ENCODE measurements at places on chromosomes 11 and 22.

- DNase-seq: no peak
Observed at GRCh38 chr11:73397468-73398131, 21.4 kb downstream of the RELT start.

GRCh38 chr11:125091247-125091876 lies 20.1 kb downstream of the TMEM218 start:
- DNase-seq: peak; percentile 71

DNA sequence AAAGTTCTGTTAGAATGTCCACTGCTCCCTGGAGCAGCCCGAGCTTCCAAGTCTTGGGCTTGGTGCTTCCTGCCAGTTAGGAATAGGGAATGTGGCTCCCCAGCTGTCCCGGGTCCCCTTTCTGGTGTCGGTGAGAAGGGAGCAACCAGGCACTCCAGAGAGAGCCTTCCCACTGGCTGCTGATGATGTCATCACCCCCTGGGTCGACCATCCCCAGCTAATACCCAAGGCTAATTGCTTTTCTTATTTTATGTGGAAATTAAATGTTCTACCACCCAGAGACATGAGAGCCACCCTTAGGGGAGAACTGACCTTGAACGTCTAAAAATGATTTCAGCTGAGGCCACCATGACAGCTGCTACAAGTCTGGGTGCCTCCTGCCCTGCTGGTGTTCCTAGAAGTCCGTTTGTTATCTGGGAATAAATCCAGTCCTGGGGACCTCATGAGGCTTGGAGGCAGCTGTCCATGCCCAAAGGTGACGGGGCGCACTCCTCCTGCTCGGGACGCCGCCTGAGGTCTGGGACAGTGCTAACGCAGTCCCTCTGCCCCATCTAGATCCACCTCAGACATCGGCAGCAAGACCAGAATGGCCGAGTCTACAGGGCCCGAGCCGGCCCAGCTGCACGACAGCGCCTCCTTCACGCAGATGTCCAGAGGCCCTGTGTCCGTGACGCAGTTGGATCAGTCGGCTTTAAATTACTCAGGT lies 42.3 kb downstream of the C11orf91 start:
- no peak for DNase-seq

DNA sequence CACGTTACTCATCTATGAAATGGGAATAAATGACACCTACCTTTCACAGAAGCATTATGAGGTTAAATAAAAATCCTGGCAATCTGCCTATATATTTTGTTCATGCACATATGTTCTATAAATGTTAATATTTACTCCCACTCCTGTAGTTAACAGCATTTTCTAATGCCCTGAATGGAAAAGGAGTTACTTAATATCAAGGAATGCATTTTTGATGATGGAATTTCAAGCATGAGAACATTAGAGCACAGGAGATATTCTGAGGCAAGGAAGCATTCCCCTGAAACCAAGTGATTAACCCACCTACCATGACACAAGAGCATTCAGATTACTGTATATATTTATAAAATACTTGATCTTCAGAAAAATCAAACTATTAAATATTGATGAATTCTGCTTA lies 102.1 kb downstream of the ARHGAP32 start:
- no peak for DNase-seq

DNA sequence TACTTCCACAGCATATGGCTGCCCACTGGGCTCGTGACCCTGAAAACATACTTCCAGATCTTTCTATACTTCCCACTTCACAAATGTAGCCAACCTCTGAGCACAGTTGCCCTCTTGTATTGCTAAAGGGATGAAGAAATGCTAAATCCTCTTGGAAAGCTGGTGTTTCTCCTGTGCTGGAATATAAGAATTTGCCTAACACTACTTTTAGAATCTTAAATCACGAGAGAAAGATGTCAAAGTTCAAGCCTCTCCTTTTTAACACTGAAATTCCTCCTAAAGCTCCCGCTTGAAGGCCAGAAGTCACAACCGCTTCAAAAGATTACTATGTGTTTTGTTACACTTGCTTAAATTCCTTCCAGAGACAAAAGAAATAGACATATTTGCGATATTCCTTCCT lies 21.9 kb downstream of the MAML2 start:
- no peak for DNase-seq

GRCh38 chr11:127485541-127485940 lies 485.0 kb upstream of the KIRREL3 start:
- DNase-seq: no peak

DNA sequence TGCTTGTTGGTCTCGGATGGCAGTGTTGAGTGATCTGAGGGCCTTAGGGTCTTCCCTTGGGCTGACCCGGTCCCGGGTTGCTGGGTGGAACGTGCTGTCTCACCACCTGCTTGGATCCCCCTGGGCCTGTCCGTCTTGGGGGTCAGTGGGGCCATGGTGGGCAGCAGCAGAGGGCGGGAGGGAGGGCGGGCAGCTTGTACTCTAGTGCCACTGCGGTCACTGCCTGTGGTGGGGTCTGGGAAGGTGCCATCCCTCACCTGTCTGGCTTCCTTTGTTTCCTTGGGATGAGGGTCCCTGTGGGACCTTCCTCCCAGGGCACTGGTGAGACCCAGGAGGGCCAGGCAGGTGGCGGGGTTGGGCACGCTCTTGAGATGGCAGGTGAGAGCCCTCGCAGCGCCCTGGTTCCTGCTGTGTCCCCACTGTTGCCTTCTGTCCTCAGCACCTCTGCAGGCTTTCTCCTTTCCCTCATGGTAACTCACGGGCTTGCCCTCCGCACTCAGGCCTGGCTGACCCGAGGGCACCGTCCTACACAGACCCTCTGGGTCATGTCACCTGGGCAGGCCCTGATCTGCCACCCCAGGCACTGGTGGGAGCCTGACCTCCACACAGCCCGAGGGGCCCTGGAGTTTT lies 34.2 kb downstream of the TBC1D22A start:
- no peak for DNase-seq
